ENCODE measurements at places on chromosomes 4 and X.
A peak's percentile ranks its signal among the peaks of the same experiment; 100 is the strongest.

DNA sequence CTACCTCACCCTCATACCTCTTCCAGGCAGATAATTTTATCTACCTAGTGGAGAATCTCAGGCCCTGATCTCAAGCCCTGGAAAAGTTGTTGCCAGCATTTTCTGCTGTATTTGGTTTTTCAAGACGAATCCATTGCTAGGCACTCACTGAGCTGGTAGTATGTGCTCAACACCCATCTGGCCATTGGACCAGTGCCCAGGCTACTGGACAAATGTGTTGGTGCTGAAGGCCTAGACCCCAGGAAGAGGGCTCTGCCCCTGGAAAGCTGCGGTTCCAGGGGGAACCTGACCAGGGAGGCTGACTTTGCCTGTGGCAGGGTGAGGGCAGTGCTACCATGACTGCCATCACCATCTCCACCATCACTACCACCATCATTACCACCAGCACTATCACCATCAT is 72.4 kb downstream of the PSAPL1 start:
- DNase-seq, result no peak

- DNase-seq, result no peak
Observed at GRCh38 chr4:38611676-38612075, 52.3 kb upstream of the KLF3 start.

GRCh38 chrX:155767876-155768769 is 113.0 kb upstream of the VAMP7 start:
- DNase-seq, result no peak

DNA sequence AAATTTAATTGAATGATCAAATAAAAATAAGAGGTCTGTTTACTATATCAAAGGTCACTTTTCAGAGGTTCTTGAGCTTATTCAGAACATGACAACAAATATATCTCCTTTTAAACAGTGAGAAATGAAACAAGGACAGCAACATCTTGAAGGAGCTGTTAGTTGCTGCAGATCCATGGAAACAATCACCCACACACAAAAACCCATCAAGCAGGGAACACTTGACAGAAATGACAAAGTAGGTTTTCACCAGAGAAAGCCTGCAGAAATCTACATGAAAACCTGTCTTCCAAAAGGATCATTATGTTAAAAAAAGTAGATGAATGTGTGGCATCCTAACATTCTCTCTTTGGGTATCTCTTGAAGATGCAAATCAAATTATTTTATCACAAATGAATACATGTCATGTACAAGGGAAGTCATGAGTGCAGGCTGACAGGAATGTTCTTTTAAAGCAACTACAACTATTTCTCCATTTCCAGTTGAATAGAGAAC is 203.0 kb downstream of the GRIA2 start:
- no peak for DNase-seq

GRCh38 chr4:164509951-164510350 is 244.0 kb upstream of the SMIM31 start:
- DNase-seq, result no peak

- no peak for DNase-seq
Observed at GRCh38 chr4:147524601-147525000, 43.7 kb downstream of the EDNRA start.

- DNase-seq, result no peak
Observed at GRCh38 chrX:23327104-23327503, 7.5 kb upstream of the PTCHD1 start.

- DNase-seq, result no peak
Observed at GRCh38 chr4:79044141-79044659, 105.0 kb upstream of the PAQR3 start.

DNA sequence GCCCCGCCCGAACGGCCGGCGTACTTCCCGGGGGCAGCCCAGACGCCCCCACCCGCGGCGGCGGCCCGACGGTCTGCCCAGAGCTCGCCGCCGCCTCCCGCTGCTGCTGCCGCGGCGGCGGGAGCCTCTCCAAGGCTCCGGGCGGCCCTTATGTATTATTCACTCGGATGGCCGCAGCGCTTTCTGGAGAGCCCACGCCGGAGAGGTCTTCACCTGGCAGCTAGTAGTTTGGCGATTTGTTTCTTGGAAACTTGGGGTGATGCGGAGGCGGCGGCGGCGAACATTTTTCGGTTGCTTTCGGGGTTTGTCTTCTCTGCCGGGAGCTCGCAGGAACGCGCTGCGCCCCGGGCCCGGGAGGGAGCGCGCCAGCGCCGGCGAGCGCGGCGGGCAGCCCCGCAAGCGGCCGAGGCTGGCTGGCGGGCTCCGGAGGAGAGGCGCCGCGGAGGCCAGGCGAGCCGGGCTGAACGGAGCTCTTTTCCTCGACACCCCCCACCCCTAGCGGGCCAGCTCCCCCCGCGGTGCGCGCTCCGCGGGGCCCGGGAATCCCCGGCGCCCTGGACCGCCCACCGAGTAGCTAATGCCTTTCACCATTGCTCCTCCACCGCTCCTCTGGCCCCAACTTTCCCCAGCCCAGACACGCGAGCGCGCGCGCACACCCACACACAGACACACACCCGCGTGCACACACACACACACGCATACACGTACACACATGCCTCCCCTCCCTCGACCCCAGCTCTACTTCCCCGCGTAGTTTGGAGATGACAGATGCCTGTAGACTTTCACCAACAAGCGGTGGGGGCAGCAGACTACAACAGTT is 113.5 kb downstream of the DHX15 start:
- peak; percentile 21 for DNase-seq

DNA sequence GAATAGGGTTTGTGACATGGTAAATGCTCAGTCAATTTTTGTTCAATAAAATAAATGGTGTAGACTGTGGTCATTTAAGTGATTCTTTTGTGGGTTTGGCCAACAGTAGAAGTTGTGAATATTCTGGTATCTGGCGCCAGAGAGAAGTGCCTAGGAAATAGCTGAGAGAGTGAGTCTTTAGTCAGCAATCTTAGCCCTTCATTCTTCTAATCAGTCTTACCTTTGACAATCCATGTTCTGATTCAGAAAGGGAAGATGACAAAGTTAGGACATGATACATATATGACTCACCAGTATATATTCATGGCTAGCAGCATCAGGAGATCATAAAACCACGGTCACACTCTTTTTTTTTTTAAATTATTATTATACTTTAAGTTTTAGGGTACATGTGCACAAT is 141.8 kb upstream of the PCDH18 start:
- DNase-seq, result no peak

- DNase-seq, result no peak
Observed at GRCh38 chr4:107255114-107255513, 219.0 kb upstream of the DKK2 start.

GRCh38 chr4:123351713-123352112 is 44.9 kb upstream of the SPRY1 start:
- DNase-seq, result no peak

Measured in CD4-positive, alpha-beta T cell treated with Interleukin-10 for 1 hour (primary cell).